ENCODE measurements at places on chromosomes 13 and 19. TPM values are rescaled to one million over a fixed set of nuclear protein-coding genes. Genes with fewer than 3 reads are reported as not detected.
A peak's percentile ranks its signal among the peaks of the same experiment; 100 is the strongest.

DNA sequence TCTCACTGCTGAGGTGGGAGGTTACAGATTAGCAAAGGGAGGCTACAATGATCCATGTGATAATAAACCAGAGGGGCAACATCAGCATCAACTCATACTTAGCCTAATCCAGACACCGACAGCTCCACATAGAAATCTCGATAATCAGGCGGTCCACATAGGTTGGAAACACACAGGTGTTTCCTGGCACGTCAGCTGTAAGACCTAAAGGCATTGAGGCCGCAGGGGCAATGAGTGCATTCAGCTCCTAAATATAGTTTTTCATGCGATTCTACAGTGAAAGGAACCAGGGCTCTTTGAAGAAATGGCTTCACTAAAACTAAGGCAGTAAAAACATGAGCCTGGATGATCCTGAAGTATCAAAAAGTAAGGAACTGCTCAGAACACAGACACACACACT, 19.3 kb downstream of the PLPP2 start:
- no peak for DNase-seq

DNA sequence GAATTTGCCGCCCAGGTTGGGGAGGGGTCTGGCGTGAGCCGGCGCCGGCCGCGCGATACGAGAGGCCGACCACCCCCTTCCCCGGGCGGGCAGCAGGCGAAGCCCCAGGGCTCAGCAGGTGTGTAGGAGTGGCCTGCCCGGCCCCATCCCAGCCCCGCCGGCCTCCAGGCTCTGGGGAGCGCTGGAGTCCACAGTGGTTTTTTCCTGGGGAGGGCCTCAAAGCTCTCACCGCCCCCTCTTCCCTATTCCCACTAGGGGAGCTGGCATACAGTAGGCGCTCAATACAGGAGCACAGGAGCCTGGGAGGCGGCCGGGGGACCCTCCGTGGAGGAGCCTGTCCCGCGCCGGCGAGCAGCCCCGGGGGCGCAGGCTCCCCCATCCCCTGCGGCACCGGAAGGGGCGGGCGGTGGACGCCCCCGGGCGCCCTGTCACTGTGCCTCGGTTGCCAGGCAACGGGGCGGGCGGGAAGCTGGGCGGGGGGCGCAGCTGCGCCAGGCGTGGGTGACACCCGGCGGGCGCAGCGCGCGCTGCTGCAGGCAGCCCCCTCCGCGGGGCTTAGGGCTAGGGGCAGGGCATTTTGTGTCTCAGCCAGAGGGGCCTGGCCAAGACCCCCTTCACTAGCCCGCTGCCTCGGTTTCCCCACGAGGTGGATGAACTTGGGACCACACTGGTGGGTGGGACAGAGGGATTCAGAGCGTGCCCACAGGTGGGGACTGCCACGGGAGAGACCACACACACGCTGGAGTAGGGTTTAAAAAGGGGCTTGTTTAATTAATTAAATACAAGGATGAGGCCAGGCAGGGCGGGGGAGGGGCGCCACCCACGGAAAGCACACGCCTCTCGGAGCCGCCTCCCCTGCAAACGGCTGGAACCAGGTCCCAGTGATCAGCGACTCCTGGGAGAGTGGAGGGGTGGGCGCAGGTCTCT, 3.6 kb upstream of the REXO1 start:
- peak; percentile 72 for DNase-seq

DNA sequence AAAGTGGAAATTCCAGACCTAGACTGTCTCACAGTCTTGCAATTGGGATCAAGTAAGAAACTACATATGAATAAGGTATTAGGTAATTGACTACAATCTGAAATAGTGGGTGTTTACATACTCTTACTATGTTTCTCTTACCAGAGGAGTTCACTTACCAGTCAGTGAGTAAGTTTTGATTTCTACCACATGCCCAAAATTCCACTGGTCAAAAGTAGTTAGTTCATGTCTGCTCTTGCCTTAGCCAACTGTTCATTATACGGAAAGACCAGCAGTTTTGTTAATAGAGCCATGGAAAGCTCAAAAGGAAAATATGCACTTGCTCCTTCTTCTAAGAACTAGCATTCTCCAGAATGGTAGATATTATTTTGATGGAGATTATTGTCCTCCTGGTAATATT, 490.8 kb downstream of the RFC3 start:
- DNase-seq = no peak

The ZNF730 gene
- total RNA-seq = 28.2 TPM

The SPACA4 gene
- total RNA-seq = not detected

The ZNF614 gene
- 7.3 TPM for total RNA-seq

The PRR22 gene
- total RNA-seq = 1.5 TPM

- no peak for DNase-seq
Observed at GRCh38 chr13:73794755-73795154, 339.4 kb downstream of the KLF12 start.

The UBA52 gene
- total RNA-seq = 1,295 TPM

The CTXN1 gene
- total RNA-seq = 5.0 TPM

Data from H7 (cell line).